ENCODE measurements at places on chromosomes 11 and 22.

DNA sequence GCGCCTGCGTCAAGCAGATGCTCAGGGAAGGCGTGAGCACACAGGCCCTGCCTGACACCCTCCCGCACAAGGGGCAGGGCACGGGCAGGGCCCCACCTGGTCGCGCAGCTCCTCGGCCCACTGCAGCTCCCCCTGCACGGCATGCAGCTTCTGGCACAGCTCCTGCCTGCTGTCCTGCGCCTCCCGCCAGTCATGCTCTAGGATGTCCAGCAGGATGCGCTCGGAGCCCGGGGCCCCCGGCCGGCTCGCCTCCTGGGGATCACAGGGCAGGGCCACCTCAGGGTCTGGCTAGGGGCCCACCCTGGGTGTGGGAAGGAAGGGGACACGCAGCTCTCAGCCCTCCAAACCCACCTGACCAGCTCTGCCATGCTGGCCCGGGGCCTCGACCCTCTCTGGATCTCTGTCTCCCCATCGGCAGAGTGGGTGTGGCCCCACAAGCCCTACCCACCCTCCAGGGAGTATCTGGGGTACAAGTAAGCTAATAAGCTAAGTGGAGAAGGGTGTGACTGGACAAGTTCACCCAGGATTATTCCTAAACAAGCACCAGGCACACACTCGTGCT is 10.7 kb downstream of the CARD10 start:
- DNase-seq, result no peak

DNA sequence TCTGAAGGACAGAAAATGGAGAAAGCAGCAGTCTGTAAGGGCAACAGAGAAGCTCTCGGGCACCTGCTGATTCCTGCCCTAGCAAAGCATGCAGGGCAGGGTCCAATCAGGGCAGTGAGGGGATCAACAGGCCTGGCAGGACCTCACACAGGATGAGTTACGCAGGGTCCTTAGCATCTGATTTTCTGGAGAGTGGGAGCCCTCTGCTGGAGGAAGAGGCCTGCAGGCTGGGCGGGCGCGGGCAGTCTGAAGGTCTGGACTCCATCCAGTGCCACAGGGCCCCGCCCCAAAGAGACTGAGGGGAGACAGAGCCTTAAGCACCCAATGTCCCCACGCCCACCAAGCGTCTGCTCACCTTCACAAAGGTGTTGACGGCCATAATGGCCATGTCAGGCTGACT is 28.9 kb downstream of the AP1B1 start:
- DNase-seq, result peak; percentile 19

- no peak for DNase-seq
These were observed 37.9 kb downstream of the SREBF2 start for GRCh38 chr22:41870786-41871185.

- no peak for DNase-seq
These were observed 317.8 kb downstream of the BUD13 start for GRCh38 chr11:116454951-116455350.

DNA sequence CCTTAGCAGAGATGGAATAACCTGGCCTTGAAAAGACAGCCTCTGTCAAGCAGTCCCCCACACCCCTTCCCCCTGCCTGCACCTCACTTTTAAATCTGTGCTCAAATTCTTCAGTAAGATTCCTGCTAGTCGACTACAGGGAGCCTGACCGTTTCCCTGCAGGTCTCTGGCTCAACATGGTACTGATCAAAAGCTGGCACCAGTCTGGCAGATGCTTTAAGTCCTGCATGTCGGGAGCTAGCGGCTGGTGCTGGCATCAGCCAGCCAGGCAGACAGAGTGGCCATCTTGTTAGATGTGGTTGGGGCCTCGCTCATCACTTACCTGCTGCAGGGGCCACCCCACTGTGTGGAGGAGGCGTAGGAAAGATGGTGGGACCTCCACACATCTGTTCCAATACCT is 204.4 kb upstream of the SORL1-AS1 start:
- DNase-seq, result no peak

GRCh38 chr11:111550258-111550657 is 9.7 kb downstream of the LAYN start:
- no peak for DNase-seq

GRCh38 chr22:21444701-21445436 is 22.3 kb upstream of the TMEM191C start:
- no peak for DNase-seq

DNA sequence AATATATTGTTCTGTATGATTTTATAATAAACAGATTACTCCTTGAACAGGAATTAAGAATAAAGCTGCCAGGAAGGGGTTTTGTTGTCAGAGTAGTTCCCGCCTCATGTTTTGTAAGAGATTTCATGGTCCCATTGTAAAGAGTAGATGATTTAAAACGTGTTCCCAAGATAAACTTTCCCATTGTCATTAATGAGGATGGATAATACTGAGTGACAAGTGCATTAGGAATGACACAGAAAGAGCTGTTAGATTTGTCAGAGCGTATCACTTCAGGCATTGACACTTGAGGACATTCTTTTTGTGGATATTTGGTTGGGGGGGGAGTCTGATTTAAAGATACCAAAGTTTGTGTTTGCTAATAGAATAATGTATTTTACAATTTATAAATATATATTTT is 147.0 kb downstream of the PAX6 start:
- no peak for DNase-seq

DNA sequence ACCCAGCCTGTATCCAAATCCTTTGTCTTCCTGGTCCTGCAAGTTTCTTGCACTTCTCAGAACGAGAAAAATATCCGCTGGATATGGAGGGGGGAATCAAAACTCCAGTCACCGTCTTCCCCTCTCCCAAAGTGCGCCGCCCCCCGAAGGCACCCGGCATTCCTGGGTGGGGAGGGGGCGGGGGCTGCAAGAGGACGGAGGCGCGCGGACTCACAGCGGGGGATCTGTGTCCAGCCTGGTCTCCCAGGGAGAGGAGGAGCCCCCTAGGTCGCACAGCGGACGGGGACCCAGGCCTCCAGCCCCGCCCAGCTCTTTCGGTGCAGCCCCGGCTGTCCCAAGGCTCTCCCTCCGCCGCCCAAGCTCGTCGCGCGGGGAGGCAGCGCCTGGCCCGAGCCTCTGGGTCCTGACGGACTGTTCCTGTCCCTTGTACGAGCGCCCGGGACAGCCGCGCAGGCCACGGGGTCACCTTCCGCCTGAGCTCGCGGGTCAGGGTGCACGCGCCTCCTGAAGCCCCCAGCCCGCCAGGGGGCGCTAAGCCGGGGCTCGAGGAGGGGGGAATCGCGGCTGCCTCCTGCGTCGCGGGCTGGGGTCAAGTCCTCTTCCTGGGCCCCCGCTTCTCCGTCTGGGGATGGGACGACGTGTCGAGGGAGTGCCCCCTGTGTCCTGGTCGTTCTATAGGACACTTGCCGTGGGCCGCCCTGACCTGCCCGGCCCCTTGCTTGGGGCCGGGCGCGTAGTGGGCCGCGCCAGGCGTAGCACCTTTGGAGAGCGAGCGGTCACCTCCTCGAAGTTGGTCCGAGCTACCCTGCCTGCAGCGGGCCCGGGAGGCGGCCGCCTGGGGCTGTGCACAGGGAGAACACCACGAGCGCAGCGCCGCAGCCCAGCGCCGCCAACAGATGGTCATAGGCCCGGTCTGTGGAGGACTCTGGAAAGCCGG is 2.4 kb upstream of the WNT11 start:
- DNase-seq, result no peak

DNA sequence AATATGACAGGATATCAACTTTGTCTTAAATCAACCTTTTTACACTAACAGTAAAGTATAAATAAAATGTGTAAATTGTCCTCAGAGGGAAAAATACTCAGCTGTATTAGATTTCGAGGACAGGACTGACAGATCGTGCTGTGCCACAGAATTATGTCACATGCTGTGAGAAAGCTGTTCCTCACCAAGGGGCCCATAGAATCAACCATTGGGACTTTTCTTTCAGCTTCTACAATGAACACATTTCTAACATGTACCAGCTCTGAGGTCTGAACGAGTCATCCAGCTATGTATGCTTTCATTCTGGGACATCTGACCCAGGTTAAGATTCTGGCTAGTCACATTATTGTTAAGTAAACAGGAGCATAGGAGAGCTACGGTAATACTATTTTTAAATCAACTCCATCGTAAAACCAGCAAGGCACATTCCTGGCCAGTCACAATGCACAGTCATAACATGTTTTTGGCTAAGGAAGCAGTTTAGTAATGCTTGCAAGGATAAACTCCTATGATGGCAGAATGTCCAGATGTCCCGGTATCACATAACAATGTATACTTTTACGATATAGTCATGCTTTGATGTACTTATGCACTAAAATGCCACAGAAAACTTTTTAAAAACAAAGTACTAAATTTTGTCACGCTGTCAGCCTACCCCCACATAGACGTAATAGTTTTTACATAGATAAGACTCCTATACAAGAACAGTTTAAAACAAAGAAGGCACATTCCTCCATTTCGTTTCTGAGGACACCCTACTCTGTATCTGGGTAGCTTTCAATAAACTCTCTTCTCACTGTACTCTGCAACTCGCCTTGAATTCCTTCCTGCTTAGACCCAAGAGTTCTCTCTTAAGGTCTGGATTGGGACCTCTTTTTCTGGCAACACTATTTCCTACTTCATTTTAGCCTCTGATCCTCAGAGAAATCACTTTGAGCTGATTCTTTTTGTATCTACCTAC is 27.4 kb downstream of the ZNF214 start:
- DNase-seq, result peak; percentile 87

GRCh38 chr11:128394431-128395089 is 192.8 kb downstream of the ETS1 start:
- no peak for DNase-seq

DNA sequence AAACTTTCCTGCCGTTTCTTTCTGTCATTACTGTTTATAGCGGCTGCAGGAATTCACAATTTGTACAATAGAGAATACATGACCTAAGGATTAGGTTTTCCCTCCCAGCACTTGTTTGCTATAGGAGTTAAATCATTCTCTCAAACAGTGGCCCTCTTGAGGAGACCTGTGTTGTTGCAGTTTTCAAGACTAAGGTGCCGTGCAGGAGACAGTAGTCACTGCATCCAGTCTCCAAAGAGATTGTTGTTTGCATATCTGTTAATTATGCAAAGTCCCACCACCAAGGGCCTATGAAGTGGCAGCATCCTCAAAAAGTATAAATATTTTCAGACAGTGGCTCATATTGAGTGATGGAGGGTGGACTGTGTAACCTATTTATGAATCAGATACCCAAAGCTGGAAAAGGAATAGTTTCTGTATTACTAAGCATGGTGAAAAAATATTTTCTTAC is 2.3 kb downstream of the PRSS23 start:
- DNase-seq, result no peak

DNA sequence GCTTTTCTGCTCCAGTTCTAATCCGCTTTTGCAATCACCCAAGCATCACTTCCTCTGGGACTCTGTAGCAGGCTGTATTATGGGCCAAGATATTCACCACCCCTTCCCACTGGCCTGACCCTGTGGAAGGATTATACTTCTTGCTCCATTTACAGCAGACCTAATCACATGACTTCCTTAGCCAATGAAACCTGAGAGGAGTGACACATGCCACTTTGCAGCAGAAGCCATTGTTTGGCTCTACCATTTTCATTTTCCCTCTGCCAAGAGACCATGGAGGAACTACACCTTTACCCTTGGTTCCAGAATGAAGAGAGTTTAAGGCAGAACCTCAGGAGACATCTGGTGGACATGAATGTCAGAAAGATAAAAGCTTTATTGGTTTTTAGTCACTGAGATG is 134.9 kb upstream of the HSD17B12 start:
- no peak for DNase-seq

GRCh38 chr11:57514538-57515331 is 767 bp downstream of the SLC43A1 start:
- DNase-seq, result no peak

GRCh38 chr11:66885950-66886440 is 29.1 kb downstream of the LRFN4 start:
- DNase-seq, result no peak

GRCh38 chr22:48459259-48459658 is 1368.4 kb downstream of the BRD1 start:
- no peak for DNase-seq

- DNase-seq, result no peak
These were observed 3.9 kb downstream of the SLC25A22 start for GRCh38 chr11:794013-794765.

GRCh38 chr11:35791088-35791958 is 128.7 kb downstream of the TRIM44 start:
- DNase-seq, result no peak

GRCh38 chr11:17412488-17413180 is 24.2 kb upstream of the KCNJ11 start:
- DNase-seq, result no peak

DNA sequence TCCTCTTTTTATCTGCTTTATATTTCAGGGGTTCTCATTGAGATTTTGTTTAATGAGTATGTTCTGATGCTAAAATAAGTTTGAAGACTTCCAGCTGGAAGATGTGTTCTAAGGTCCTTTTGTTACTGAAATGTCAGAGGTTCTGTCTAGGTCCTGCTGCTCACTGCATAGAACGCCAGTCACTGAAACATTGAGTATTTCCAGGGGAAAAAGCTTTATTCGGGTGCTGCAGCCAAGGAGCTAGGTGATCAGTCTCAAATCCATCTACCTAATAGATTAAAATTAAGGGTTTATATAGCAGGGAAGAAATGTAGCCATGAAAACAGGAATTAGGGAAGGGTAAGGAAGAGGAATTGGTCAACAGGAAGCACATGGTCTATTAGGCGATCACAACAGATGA is 19.7 kb downstream of the SVIP start:
- DNase-seq, result no peak

DNA sequence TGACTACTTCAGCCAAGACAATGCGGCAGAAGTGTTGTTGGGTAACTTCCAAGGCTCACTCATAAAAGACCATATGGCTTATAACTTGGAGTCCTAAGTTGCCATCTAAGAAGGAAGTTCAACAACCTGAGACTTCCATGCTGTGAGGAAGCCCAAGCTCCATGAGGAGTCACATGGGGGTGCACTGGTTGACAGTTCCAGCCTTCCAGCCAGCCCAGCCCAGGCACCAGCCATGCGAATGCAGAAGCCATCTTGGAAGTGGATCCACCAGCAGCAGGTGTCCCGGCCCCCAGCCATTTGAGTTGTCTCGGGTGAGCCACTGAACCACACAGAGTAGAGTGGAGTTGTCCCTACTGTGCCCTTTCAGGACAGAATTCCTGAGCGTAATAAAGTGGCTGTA is 32.8 kb upstream of the WNT7B start:
- no peak for DNase-seq

GRCh38 chr22:38570779-38571364 is 889 bp upstream of the DMC1 start:
- no peak for DNase-seq

DNA sequence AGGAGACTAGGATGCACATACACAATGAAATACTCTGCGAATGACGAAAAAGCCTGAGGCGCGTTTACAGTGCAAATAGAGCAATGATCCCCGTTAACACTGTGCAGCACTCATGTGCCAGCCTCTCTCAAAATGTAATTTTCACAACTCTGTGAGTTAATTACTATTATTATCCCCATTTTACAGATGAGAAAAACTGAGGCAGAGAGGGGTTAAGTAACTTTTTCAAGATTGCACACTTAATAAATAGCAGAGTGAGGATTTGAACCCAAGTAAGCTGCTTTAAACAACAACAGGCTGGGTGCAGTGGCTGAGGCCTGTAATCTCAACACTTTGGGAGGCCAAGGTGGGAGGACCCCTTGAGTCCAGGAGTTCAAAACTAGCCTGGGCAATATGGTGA is 21.6 kb upstream of the SYT12 start:
- DNase-seq, result no peak

Data from fibroblast of skin of left quadriceps (primary cell).